ENCODE measurements at places on chromosomes 5 and 9.

GRCh38 chr5:141490271-141490670, 1.4 kb downstream of the PCDHGC5 start:
- DNase-seq: no peak

- DNase-seq: no peak
These were observed 10.3 kb downstream of the WHRN start for GRCh38 chr9:114494776-114495569.

GRCh38 chr9:36881316-36881715, 152.8 kb downstream of the PAX5 start:
- no peak for DNase-seq

DNA sequence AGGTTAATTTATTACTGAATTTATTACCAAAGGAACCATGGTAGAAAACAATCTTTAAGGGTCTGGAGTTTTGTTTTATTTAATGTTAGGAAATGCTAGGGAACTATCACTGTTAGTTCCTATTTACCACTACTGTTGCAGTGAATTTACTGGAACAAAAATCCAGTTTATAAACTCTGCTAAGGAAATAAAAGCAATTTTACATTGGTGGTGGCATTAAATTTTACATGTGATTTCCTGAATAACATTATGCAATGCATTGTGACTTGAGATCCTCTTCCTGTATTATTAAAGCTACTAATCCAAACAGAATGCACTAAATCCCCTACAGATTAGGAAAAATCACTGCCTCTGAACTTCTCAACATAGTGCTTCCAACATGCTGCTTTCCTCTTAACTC, 599.5 kb upstream of the PTGER4 start:
- DNase-seq: no peak

- no peak for DNase-seq
These were observed 72.7 kb upstream of the SPATA31D4 start for GRCh38 chr9:81855538-81855937.

- DNase-seq: peak; percentile 51
These were observed 254.6 kb downstream of the ASTN2 start for GRCh38 chr9:117160254-117160653.

- no peak for DNase-seq
These were observed 102.4 kb downstream of the TTLL11 start for GRCh38 chr9:121990600-121991306.

DNA sequence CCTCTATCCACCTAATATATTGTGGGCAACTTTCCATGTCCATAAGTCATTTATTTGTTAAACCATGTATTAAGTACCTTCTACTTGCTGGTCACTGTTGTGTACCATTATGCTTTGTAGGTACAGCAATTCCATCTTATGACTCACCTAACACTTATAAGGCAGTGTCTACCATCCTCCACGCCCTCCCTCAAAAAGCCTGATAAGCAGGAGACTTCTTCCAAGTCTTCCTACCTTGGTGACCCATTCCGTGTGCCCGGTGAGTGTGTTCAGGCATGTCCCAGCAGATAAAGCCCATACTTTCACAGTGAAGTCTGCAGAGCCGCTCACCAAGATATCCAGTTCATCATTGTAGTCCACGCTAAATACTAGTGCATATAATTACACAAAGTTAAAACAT, 17.4 kb downstream of the FBXW2 start:
- no peak for DNase-seq

DNA sequence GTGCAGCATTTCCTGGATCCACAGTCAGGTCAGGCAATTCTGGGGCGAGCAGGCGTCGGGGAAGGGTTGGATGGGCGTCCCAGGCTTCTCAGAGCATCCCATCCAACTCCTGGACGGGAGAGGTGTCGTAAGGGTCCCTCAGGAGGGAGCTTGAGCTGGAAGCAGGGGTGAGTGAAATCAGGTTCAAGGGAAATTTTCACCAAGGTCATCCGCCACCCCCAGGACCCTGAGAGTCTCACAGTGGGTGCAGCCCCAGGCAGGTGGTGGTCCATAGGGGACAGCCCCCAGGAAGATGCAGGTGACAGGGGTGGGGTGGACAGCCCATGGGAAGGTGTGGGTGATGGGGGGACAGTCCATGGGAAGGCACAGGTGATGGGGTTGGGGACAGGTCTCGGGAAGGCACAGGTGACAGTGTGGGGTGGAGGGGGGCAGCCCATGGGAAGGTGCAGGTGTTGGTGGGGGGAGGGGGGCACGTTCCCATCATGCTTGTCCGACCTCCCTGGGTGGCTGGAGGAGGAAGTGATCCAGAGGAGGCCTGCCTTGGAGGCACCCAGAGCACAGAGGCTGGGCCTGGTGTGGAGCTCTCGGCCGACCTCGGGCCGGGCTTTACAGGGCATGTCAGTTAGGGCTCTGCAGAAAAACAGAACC, 48.9 kb downstream of the AHRR start:
- DNase-seq: no peak

DNA sequence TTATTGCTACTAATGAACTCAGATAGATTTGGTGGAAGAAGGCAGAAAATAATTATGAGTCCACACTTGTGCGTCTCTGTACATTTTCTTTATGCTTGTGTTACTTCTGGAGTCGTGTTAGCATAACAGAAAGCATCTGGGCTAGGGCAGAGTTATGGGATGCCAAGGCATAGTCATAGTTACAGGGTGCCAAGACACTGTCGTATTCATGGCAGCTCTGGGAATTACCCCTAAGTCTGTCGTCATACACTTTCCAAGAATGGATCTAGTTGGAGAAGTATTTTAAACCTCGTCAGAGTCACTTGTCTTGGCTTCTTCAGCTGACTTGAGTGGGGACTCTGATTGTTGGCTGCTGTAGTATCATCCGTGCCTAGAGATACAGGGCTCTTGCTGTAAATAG, 27.7 kb downstream of the CAMK4 start:
- no peak for DNase-seq

DNA sequence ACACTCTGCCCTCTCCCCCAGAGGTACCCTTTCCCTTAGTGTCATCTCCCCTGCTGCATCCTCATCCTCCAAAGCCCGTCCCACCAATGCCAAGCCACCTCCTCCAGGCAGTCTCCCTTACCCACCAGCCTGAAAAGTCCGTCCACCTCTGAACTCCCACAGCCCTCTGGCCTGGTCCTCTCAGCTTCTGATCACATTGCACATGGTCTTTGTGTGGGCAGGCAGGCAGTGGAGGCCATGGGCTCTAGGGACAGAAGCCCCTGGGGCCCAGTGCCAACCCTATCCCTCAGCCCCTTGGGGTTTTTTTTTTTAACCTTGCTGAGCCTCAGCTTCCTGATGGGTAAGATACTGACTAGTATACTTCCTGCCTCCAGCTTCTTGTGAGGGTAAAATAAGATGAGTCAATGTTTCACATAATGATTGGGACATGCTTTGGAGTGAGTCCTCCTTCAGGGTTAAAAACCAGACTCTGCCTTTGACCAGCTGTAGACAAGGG, 19.4 kb downstream of the CSF1R start:
- DNase-seq: no peak

GRCh38 chr5:14179446-14179845, 36.3 kb downstream of the TRIO start:
- no peak for DNase-seq

DNA sequence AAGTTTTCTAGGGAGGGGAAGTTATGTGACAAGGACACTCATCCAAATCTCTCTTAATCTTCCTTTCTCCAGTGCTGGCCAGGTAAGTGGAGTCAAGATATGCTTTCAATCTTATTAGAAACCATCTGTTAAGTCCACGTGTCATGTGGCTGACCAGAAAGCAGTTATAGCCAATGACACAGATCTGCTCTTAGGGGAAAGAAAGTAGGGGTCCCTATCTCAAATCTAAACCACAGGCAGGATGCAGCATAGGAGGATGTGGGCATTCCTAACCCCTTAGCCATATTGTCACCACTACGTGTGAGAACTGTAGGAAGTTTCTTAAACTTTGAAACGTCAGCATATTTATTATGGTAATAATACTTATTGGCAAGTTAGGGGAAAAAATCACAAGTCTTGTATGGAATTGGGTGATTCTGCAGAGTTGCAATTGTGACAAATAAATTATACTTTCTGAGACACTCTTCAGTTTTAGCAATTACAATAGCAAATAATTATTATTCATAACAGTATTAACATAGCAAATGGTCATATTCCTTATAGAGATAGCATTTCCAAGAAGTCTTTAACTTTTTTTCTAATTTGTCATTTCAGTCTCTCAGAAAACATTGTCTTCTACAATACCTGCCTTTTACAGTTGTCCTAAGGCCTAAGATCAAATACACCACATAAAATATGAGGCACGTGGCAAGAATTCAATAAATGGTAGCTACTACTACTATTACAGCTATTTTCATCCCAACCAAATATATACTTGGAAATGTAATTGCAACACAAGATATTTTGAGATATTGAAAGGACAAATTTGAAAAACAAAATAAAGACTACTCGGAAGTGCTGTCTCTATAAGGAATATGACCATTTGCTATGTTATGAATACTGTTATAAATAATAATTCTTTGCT, 236.9 kb downstream of the PDE4D start:
- DNase-seq: no peak

- peak; percentile 83 for DNase-seq
These were observed 7.1 kb downstream of the POU4F3 start for GRCh38 chr5:146345578-146346366.

GRCh38 chr5:180156141-180156540, 52.9 kb downstream of the RASGEF1C start:
- DNase-seq: peak; percentile 50

GRCh38 chr5:155605920-155606319, 592.4 kb downstream of the KIF4B start:
- DNase-seq: no peak

- DNase-seq: no peak
These were observed 125.1 kb downstream of the GDNF start for GRCh38 chr5:37714756-37715155.

GRCh38 chr5:77282337-77283027, 72.0 kb downstream of the PDE8B start:
- DNase-seq: peak; percentile 27

DNA sequence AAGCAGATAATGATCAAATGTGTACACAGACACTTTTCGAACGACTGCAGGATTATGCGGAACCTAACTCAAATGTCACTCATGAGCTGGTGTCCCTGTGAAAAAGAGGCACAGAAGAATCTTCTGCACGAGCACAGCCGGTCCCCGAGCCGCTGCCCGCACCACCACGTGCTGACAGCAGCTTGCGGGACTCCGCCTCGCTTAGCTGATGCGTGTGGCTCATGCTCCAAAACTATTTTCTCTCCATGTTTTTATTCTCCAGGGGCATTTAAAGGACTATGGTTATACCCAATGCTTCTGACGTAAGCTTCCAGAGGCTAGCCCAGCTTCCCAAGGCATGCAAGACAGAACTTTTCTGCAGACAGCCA, 9.5 kb downstream of the SEC16A start:
- no peak for DNase-seq

DNA sequence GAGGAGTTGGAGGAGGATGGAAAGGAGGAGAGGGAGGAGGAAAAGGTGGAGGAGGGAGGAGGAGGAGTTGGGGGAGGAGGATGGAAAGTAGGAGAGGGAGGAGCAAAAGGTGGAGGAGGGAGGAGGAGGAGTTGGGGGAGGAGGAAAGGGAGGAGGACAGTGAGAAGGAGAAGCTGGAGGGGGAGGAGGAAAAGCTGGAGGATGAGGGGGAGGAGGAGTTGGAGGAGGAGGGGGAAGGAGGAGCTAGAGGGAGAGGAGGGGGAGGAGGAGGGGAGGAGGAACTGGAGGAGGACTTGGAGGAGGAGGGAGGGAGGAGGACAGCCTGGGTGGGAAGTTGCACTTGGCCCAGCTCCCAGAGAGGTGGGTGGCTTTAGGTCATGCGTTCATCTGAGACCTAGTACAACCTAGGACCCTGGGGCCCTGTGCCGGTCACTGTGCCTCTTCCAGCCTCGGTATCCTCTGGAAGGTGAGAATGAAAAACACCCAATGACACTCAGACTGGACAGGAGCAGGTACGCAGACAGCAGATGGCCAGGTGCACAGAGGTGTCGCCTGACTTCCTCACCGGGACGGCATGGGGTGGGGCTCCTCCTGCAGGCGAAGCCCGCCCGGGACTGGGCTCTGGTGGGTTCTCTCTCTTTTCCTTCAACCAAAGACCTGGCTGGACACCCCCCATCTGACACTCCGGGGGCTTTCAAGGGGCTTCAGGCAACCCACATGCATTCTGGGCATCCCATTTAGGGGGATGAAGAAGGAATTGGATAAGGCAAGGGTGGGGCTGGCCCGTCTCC, 12.2 kb upstream of the SLC2A6 start:
- no peak for DNase-seq

- DNase-seq: no peak
These were observed 52.1 kb upstream of the RNU6ATAC start for GRCh38 chr9:134216449-134216951.

- DNase-seq: peak; percentile 18
These were observed 101.0 kb downstream of the CD180 start for GRCh38 chr5:67095346-67096171.

DNA sequence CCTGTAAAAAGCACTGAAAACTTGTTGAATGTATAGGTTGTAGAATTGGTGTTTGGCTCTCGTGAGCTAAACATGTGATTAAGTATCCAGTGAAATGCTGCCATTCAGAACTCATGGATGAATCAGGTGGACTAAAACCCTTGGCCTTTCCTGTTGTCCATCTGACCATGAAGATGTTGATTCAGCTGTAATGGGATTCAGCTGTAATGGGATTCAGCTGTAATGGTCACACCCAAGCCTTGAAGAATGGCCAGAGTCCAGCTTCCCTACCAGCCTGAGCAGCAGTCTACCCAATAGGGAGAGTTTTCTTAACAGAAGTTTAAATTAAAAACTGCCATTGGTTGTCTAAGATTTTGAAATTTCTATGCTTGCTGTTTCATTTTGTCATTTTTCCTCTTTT, 18.1 kb downstream of the MAMDC2 start:
- no peak for DNase-seq

- DNase-seq: peak; percentile 88
These were observed 41.9 kb upstream of the AGXT2 start for GRCh38 chr5:35089334-35090314.
